ENCODE measurements at places on chromosomes 4 and X. TPM values are rescaled to one million over a fixed set of nuclear protein-coding genes. Genes with fewer than 3 reads are reported as not detected.

IL13RA1 gene
- 108 TPM for total RNA-seq

DSPP gene
- total RNA-seq, result not detected

GRCh38 chr4:20754036-20754435 lies 53.8 kb downstream of the PACRGL start:
- no peak for DNase-seq
- H3K4me3 ChIP-seq, result no peak overlapping the region

DNA sequence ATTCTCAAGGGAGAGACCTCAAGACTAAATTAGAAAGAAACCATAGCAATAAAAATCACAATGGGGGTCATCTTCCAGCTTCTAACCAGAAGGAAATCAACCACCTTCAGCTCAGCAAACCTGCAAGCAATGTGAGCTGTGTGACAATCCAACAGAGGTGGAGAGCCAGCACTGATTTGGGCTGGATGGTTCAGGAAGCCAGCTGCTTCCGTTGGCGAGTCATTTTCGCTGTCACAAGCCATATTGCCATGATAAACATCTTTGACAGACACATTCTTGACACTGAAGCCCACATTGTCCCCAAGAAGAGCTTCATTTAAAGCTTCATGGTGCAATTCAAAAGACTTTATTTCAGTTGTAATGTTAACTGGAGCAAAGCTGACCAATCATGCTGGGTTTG lies 22.7 kb downstream of the F8A1 start:
- H3K4me3 ChIP-seq, result no peak overlapping the region
- no peaks in the 10 kb centered on the region for H3K4me1 ChIP-seq
- H3K27ac ChIP-seq, result no peak overlapping the region
- no peak for DNase-seq
- no peaks in the 10 kb centered on the region for H3K27me3 ChIP-seq
- H3K36me3 ChIP-seq, result no peaks in the 10 kb centered on the region

All from osteoblast (primary cell).